HepG2 (cell line): ENCODE measurements at places on chromosomes 4 and X.

DNA sequence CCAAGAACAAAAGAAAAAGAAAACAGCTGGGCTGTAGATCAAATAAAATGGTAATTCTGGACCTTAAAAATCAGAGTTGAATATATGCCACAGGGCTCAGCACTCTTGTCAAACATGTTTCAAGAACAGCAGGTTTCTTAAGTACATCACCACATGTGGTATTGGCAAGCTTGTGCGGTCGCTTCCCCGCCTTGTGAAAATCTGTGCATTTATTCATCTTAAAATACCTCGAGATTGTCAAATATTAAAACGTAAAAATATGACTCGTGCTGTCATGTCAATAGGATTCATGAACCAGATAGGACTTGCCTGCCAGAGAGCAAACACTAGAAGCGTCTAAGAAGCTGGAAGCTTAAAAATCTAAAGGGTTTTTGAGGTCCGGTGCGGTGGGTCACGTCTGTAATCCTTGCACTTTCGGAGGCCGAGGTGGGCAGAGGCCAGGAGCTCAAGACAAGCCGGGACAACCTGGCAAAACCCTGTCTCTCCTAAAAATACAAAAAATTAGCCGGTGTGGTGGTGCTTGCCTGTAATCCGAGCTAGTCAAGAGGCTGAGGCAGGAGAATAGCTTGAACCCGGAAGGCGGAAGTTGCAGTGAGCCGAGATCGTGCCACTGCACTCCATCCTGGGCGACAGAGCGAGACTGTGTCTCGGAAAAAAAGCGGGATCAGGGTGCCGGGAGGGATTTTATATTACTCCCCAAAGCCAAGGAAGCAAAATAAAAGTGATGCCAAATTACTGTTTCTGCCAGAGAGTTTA lies 40.2 kb upstream of the TMEM154 start:
- no peak overlapping the region for H3K27ac ChIP-seq
- H3K4me1 ChIP-seq: peaks cover 25% of the 10 kb centered on the region
- H3K27me3 ChIP-seq: no peaks in the 10 kb centered on the region
- H3K36me3 ChIP-seq: no peaks in the 10 kb centered on the region
- no peak for DNase-seq
- H3K4me3 ChIP-seq: no peak overlapping the region

- H3K27ac ChIP-seq: no peak overlapping the region
- H3K4me1 ChIP-seq: no peaks in the 10 kb centered on the region
- H3K27me3 ChIP-seq: no peaks in the 10 kb centered on the region; the same call in 1 of the 2 replicates
- H3K4me3 ChIP-seq: no peak overlapping the region
- no peaks in the 10 kb centered on the region for H3K36me3 ChIP-seq
- no peak for DNase-seq
Measured at GRCh38 chrX:149691794-149692193, 20.1 kb upstream of the MAGEA11 start.

DNA sequence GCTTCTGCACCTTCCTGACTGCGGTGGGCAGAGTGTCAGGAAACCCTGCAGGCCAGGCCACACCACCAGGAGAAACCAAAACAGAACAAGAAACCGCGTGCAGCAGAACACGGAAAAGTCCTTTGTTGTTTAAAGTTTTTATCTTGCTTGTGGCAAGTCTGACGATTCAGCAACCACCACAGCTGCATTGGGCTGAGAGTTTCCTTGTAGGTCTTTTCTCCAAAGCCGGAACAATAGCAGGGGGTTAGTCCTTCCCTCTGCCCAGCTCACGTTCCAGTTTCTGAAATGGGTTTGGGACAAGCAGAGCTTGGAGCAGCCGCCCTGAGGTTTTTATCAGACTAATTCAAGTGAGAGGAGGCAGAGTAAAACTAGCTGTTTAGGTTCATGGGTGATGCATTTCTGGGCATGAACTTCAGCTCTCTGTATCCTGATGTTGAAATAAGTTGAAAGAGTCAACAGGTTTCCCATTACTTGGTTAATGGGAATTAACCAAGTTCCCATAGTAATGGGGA lies 216.9 kb downstream of the PTTG2 start:
- no peaks in the 10 kb centered on the region for H3K36me3 ChIP-seq
- H3K4me3 ChIP-seq: no peak overlapping the region

GRCh38 chrX:25048178-25048577 lies 32.4 kb upstream of the ARX start:
- H3K36me3 ChIP-seq: no peaks in the 10 kb centered on the region
- no peak overlapping the region for H3K27ac ChIP-seq
- no peaks in the 10 kb centered on the region for H3K27me3 ChIP-seq
- DNase-seq: no peak
- H3K4me1 ChIP-seq: no peaks in the 10 kb centered on the region; the same call in 1 of the 2 replicates

- H3K36me3 ChIP-seq: no peaks in the 10 kb centered on the region
- H3K27me3 ChIP-seq: no peaks in the 10 kb centered on the region; the same call in 2 of the 3 replicates
- no peak overlapping the region for H3K27ac ChIP-seq
- no peak for DNase-seq
- no peak overlapping the region for H3K4me3 ChIP-seq
- no peaks in the 10 kb centered on the region for H3K4me1 ChIP-seq
Measured at GRCh38 chrX:44157858-44158257, 184.7 kb upstream of the NDP start.

- peaks cover 85% of the 10 kb centered on the region for H3K4me1 ChIP-seq
- H3K36me3 ChIP-seq: no peaks in the 10 kb centered on the region
- H3K4me3 ChIP-seq: peak overlapping the region; percentile 42; the same call in 1 of the 2 replicates
- H3K27ac ChIP-seq: peak overlapping the region; percentile 72
Measured at GRCh38 chr4:3781997-3782930, 16.1 kb downstream of the ADRA2C start.
